ENCODE measurements at places on chromosomes 3 and 15.

DNA sequence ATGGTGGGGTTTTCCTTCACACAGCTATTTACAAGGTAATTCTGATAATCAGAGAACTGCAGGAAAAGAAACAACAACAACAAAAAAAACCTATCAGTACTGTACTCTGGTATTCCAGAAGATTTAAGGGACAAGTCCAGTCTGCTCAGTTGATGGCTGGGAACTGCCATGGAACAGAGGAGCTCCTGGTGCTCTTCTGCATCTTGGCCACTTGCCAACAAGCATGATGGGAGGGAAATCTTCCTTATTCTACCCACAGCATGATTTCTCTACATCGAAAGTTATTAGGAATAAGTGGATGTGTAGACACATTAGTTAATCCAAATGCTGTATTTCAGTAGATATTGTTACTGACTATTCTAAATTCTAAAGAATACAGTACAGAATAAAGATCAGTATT is 51.7 kb downstream of the RASGRP1 start:
- no peak for DNase-seq

- no peak for DNase-seq
Observed at GRCh38 chr3:166688665-166689064, 691.4 kb downstream of the ZBBX start.

GRCh38 chr15:89442671-89443307 is 53.6 kb downstream of the RHCG start:
- peak; percentile 73 for DNase-seq

GRCh38 chr3:12705981-12706380 is 42.1 kb upstream of the RAF1 start:
- DNase-seq = peak; percentile 76

DNA sequence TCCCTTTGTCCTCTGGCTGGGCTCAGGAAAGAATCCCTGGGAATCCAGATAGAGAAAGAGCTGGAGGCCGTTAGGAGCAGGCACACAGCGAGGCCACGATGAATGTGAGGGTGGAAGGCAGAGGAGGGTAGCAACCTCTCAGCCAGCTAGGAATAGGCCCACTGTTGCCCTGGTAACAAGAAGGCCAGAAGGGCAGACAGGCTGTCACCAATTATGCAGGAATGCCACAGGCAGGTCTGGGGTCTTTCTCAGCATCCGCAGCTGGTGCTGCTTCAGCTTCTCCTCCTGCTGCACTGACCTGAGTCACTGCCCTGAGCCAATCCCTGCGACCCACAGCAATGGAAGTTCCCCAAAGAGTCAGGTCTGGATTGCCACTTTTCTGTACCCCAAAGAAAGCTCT is 62.8 kb upstream of the C3orf80 start:
- DNase-seq = no peak

- DNase-seq = peak; percentile 16
Observed at GRCh38 chr3:19972054-19972453, 25.2 kb downstream of the RAB5A start.

- peak; percentile 33 for DNase-seq
Observed at GRCh38 chr3:154334973-154335420, 10.7 kb upstream of the DHX36 start.

GRCh38 chr15:63950911-63951481 is 95.3 kb downstream of the DAPK2 start:
- DNase-seq = peak; percentile 77

DNA sequence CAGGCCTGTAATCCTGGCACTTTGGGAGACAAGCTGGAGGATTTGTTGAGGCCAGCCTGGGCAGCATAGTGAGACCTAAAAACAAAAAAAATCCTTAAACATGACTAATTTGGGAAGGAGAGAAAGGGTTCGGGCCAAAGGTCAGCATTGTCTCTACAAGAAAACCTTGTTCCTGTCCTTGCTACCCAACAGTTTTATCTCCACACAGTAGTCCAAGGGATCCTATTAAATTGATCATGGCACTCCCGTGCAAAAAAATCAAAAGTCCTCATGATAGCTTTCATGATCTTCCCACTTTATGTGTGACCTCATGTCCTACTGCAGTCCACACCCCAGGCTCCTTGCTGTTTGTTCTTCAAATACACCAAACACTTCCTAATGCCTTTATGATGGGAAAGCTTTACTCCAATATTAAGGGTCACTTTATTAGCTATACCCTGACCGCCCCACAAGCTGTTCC is 4.2 kb downstream of the RPL15 start:
- DNase-seq = no peak

DNA sequence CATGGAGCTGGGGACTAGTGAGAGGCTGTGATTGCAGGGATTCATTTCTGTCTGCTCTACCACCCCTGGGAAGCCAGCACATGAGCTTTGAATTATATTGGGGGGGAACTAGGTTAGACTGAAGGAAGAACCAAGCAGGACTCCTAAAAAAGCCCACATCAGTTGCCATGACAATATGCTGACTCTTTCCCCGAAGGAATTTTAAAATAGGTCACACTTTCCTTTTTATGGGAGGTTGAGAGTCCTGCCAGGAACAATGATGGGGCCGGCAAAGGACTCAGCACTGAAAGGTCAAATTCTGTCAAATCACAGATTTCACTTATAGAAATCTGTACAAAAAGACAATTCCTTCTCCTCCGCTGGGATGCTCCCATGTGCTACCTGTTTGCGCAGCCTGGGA is 130.8 kb downstream of the ZNF621 start:
- no peak for DNase-seq

- DNase-seq = no peak
Observed at GRCh38 chr3:49383387-49383786, 25.2 kb upstream of the GPX1 start.

- DNase-seq = no peak
Observed at GRCh38 chr3:164235289-164236028, 842.8 kb downstream of the SI start.

DNA sequence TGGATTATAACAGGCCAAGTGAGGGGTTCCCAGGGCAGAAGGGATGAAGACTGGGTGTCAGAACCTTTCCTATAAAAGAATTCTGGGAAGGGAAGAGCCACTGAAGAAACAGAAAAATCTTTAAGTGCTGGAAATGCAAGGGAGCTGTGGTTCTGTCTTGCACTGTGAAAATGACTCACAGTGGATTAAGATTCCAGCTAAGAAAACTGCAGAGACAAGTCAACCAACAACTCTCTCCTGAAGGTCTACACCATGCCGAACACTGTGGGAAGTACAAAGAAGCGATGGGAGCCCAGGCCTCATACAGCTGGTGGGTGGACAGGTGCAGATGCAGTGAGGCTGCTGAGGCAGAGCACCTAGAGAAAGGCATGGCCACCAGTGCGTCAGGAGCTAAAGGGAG is 27.7 kb downstream of the ZDHHC3 start:
- DNase-seq = no peak

DNA sequence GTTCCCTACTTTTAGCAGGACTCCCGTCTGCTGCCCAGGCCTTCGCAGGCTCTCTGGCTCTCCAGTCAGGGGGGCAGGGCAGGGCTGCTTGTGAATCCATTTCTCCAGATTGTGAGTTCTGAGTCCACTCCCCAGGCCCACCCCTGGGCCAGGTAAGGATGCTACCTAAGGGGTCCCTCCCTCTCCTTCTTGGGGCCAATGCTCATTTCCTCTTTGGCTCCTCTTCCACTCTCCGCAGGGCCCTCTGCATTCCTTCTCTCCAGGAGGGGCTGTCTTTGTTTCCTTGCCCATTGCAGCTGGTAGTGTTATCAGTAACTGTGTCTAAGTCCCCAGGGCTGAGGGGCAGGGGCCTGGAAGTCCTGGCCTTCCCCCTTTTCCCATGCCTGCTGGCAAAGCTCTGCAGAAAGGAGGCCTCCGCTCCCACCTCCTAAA is 13.0 kb upstream of the CACNA2D2 start:
- no peak for DNase-seq

GRCh38 chr3:67657192-67657591 is 2.8 kb upstream of the SUCLG2 start:
- DNase-seq = no peak

GRCh38 chr3:159829539-159830227 is 159.0 kb upstream of the IL12A start:
- peak; percentile 60 for DNase-seq

- peak; percentile 86 for DNase-seq
Observed at GRCh38 chr3:10945683-10946287, 46.8 kb upstream of the SLC6A1 start.

DNA sequence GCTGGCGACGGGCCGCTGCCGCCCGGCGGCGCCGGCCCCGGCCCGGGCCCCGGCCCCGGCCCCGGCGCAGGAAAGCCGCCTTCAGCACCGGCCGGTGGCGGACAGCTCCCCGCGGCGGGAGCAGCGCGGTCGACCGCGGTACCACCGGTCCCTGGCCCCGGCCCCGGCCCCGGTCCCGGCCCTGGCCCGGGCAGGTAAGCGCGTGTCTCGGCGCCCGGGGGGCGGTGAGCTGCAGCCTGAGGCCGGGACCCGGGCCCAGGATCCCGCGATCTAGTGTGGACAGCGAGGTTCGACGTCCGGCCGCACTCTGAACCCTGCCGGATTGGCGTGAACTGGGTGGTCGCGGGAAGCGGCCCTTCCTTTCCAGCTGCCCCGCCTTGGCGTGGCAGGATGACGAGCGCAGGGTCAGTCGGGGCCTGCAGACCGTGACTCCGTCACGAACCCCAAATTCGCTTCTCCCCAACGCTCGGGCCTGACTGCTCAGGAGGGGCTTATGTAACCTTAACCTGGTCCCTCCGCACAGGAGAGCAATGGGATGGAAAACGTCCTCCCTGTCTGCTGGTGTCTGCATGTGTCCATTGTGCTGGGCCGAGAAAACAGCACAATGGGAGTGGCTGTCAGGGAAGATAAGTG is 472 bp downstream of the BSN start:
- peak; percentile 84 for DNase-seq

- DNase-seq = no peak
Observed at GRCh38 chr3:187025656-187026316, 95.5 kb downstream of the ST6GAL1 start.

All from GM03348 (cell line).